Left ventricle myocardium inferior (tissue), 1 donor: ENCODE measurements at places on chromosomes 11 and 22. TPM values are rescaled to one million over a fixed set of nuclear protein-coding genes. Genes with fewer than 3 reads are reported as not detected.

The TMEM191C gene
- 1.5 TPM for total RNA-seq

The IGLL5 gene
- 0.47 TPM for total RNA-seq

The CCDC73 gene
- total RNA-seq: not detected

The SLC22A6 gene
- not detected for total RNA-seq

The SLC7A4 gene
- 0.25 TPM for total RNA-seq

The INS gene
- not detected for total RNA-seq

GRCh38 chr11:59941091-59941490, 2.9 kb downstream of the OOSP1 start:
- H3K4me3 ChIP-seq: no peak overlapping the region
- H3K36me3 ChIP-seq: no peaks in the 10 kb centered on the region
- H3K27me3 ChIP-seq: no peaks in the 10 kb centered on the region
- DNase-seq: no peak
- H3K27ac ChIP-seq: no peak overlapping the region
- peaks cover 5% of the 10 kb centered on the region for H3K4me1 ChIP-seq

DNA sequence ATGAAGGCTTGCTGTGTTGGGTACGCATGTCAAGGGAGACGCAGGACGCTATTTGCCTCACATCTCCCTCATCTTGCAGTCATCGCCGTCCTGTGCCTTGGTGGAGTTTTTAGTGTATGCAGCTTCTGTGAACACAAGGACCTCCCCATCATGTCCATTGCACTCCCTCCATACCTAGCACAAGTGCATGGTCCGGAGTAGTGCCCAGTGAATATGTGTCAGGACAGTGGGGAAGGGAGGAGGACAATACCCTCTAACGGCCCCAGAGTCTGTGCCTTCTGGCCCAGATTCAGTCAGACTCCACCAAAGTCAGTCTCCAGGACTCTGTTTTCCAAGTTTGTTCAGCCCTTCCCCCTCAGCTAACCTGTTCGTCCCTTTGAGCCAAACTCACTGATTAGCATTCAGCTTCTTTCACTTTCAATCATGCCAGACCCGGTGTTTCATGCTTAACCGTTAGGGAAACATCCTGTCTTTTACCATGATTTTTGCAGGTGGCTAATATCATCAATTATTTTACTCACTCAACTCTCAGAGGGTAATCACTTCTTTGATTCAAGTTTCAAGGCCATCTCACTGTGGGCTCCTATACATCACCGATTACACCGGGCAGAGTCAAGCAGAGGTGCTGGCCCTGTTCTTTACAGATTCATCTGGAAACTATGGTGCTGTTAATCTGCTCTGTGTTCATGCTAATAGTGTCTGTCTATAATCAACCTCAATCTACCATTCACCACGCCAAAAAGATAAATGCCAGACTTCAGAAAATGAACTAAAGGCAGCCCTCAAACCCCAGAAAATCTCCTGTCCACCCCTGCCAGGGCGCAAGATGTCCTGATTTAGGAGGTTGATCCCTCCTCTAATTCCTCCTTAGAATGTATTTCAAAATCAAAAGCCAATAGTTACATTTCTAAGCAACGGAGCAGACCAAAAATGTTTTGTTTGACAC, 156.5 kb downstream of the RRAS2 start:
- no peaks in the 10 kb centered on the region for H3K4me1 ChIP-seq
- no peak overlapping the region for H3K4me3 ChIP-seq
- no peak for DNase-seq
- no peaks in the 10 kb centered on the region for H3K36me3 ChIP-seq

- no peak overlapping the region for H3K27ac ChIP-seq
- H3K36me3 ChIP-seq: no peaks in the 10 kb centered on the region
- H3K4me1 ChIP-seq: no peaks in the 10 kb centered on the region
Measured at GRCh38 chr11:70944636-70945035, 307.7 kb downstream of the SHANK2 start.

DNA sequence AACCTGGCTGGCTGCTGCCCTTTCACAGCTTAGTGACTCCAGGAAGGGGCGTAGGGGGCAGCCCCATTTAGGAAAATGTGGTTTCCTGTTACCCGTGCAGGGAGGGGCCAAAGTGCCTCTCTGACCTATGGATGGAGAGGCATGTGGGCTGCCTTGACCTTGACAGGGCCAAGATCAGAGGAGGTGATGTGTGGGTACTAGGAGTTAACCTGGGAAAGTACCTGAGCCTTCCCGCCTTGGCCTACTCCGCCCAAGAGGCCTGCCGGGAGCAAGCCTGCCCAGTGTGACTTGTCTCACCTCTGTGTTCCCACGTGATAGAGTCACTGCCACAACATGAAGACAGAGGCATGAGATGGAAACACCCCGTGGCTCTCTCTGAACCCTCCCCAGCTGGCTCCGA, 33.4 kb downstream of the GRAMD4 start:
- H3K27ac ChIP-seq: peak overlapping the region; percentile 96
- no peak for DNase-seq
- peak overlapping the region; percentile 51 for H3K4me3 ChIP-seq
- no peaks in the 10 kb centered on the region for H3K36me3 ChIP-seq
- no peaks in the 10 kb centered on the region for H3K27me3 ChIP-seq

- DNase-seq: no peak
- H3K36me3 ChIP-seq: no peaks in the 10 kb centered on the region
- H3K4me1 ChIP-seq: peaks cover 83% of the 10 kb centered on the region
- no peak overlapping the region for H3K4me3 ChIP-seq
- H3K27me3 ChIP-seq: peaks cover 57% of the 10 kb centered on the region
Measured at GRCh38 chr11:45662096-45662664, 3.2 kb downstream of the CHST1 start.

The EFCAB6 gene
- 1.8 TPM for total RNA-seq

GRCh38 chr11:34897171-34897870, 18.9 kb downstream of the APIP start:
- DNase-seq: no peak
- no peak overlapping the region for H3K4me3 ChIP-seq
- no peaks in the 10 kb centered on the region for H3K27me3 ChIP-seq
- H3K4me1 ChIP-seq: no peaks in the 10 kb centered on the region
- no peak overlapping the region for H3K27ac ChIP-seq
- peaks cover 16% of the 10 kb centered on the region for H3K36me3 ChIP-seq

GRCh38 chr11:46391578-46392420, at the start of gene CHRM4:
Gene CHRM4, minus strand, starts transcription at chr11:46391776. Its CDS starts 5,219 bp downstream, at chr11:46386557.
- H3K36me3 ChIP-seq: peaks cover 11% of the 10 kb centered on the region
- H3K27me3 ChIP-seq: peaks cover 57% of the 10 kb centered on the region
- no peak within 1 kb of the TSS for H3K27ac ChIP-seq
- H3K4me1 ChIP-seq: peaks cover 44% of the 10 kb centered on the region
- no peak for DNase-seq

DNA sequence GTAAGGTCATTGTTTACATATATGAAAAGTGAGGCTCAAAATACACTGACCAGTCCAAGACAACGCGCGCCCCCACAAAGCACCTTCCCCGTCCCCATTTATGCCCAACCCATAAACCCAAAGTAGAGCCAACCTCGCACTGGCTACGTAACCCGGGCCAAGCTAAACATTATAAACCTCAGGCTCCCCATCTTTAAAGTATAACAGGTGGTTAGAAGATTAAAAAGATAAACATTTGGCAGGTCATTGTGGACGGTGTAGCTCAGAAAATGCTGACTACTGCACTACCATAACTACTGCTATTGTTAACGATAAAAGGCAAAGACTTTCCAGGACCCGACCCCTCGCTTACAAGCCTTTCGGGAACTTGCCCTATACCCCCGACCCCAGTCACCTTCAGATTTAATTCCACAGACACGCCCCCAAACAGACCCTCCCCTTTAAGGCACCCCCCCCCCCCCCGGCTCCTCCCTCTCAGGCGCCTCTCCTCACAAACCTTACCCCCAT, 470 bp downstream of the NUMA1 start:
- H3K27me3 ChIP-seq: no peaks in the 10 kb centered on the region
- peak overlapping the region; percentile 87 for H3K27ac ChIP-seq
- peaks cover 22% of the 10 kb centered on the region for H3K4me1 ChIP-seq
- peak overlapping the region; percentile 79 for H3K4me3 ChIP-seq
- H3K36me3 ChIP-seq: peaks cover 7% of the 10 kb centered on the region

- no peaks in the 10 kb centered on the region for H3K27me3 ChIP-seq
- peak overlapping the region; percentile 29 for H3K27ac ChIP-seq
- no peaks in the 10 kb centered on the region for H3K36me3 ChIP-seq
- H3K4me3 ChIP-seq: no peak overlapping the region
- peaks cover 32% of the 10 kb centered on the region for H3K4me1 ChIP-seq
- DNase-seq: no peak
Measured at GRCh38 chr11:111814557-111815320, 48.5 kb upstream of the PPP2R1B start.

DNA sequence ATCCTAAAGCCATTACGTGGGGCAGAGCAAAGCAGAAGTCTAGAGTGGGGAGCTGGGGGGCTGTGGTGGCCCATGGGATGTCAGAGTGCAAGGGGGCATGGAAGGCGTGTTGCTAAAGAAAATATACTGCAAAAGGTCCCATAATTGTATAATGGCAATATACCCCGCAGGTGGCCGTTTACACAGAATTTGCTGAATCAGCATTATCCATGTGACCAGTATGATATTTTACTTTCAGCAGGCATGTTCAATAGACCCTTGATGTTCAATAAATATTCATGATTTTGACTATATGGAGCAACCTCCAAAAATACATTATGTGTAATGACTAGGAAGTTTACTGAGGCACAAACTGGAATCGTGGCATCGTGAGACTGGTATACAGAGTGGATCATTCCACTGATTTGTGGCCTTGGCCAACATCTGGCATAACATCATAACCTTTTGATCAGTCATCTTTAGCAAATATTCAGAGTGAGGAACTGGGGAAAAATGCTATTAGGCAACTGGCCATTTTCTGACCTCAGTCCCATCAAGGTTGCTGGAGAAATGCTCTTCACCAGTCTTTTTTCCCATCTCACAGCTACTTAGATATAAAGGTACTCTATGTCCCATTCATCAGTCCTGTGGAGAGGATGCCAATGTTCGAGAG, 29.3 kb upstream of the PPP2R1B start:
- no peaks in the 10 kb centered on the region for H3K27me3 ChIP-seq
- peaks cover 13% of the 10 kb centered on the region for H3K36me3 ChIP-seq
- DNase-seq: no peak
- no peak overlapping the region for H3K4me3 ChIP-seq
- H3K4me1 ChIP-seq: peaks cover 32% of the 10 kb centered on the region

The UPK3A gene
- not detected for total RNA-seq

GRCh38 chr11:93458286-93458685, 84.9 kb downstream of the SMCO4 start:
- no peaks in the 10 kb centered on the region for H3K27me3 ChIP-seq
- no peak for DNase-seq
- no peaks in the 10 kb centered on the region for H3K4me1 ChIP-seq

- H3K4me3 ChIP-seq: no peak overlapping the region
- peak overlapping the region; percentile 88 for H3K27ac ChIP-seq
- peaks cover 84% of the 10 kb centered on the region for H3K4me1 ChIP-seq
Measured at GRCh38 chr11:130478204-130478701, 29.8 kb downstream of the ADAMTS15 start.

GRCh38 chr22:35292786-35293185, 6.9 kb upstream of the TOM1 start:
- H3K27ac ChIP-seq: no peak overlapping the region
- H3K4me1 ChIP-seq: no peaks in the 10 kb centered on the region
- no peak for DNase-seq
- no peaks in the 10 kb centered on the region for H3K27me3 ChIP-seq
- H3K4me3 ChIP-seq: no peak overlapping the region

DNA sequence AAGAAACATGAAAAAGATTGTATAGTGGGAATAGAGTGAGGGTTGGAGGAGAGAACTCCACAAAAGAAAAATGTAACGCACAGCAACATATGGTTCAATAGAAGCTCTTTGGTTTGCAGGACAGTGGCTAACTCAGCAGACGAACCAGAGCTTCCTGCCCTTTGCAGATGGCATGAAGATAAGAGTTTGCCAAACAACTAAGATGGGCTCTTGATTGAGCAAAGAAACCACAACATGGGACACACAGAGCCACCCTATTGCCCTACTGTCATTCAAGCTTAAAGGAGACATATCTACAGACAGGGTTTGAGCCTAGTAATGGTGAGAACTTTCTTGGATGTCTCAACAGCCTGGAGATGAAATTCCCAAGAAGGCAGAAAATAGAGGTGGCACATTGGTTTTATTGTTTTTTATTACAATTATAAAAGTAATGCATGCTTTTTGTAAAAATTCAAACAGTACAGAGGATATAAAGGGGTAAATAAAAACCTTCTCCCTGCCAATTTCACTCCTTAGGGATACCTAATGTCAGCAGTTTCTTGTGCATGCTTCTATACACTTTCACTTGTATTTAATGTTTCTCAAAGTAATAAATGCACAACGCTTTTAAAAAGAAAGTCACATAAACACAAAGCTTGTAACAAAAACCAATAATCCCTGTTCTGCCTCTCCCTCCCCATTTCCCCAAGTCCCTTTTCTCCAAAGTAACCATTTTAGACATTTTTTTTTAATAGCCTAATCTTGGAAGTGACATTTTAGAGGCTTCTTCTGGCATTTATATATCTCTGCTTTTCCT, 63.7 kb downstream of the COPB1 start:
- no peaks in the 10 kb centered on the region for H3K27me3 ChIP-seq
- H3K4me3 ChIP-seq: no peak overlapping the region
- no peak overlapping the region for H3K27ac ChIP-seq
- DNase-seq: no peak
- H3K4me1 ChIP-seq: no peaks in the 10 kb centered on the region
- H3K36me3 ChIP-seq: peaks cover 4% of the 10 kb centered on the region

DNA sequence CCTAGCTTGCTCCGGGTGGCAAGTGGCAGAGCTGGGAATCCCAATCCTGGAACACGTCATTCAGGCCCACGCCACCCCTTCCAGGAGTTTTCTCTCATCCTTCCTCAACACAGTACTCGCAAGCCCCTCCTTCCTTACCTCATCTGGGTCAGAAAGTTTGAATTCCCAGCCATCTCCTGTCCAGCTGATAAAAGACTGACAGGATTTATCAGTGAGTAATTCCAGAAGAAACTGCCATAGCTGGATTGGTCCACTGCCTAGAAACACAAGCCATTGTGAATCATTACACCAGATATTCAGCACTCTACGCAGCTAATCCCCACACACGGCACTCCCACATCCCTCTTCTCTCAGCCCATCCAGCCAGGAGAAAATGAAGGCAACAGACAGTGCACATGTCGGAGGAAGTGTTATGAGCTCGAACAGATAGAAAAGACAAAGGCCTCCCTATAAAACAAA, 124.0 kb downstream of the ETS1 start:
- no peak for DNase-seq
- peaks cover 80% of the 10 kb centered on the region for H3K4me1 ChIP-seq
- H3K4me3 ChIP-seq: no peak overlapping the region
- peaks cover 46% of the 10 kb centered on the region for H3K36me3 ChIP-seq

- H3K27ac ChIP-seq: no peak overlapping the region
- peaks cover 6% of the 10 kb centered on the region for H3K4me1 ChIP-seq
- H3K4me3 ChIP-seq: no peak overlapping the region
- no peaks in the 10 kb centered on the region for H3K36me3 ChIP-seq
Measured at GRCh38 chr11:64633555-64634159, 42.6 kb downstream of the SLC22A12 start.
